ENCODE measurements at places on chromosomes 2 and 18.
A peak's percentile ranks its signal among the peaks of the same experiment; 100 is the strongest.

- DNase-seq, result no peak
Measured at GRCh38 chr2:171514908-171515582, 7.2 kb upstream of the CYBRD1 start.

DNA sequence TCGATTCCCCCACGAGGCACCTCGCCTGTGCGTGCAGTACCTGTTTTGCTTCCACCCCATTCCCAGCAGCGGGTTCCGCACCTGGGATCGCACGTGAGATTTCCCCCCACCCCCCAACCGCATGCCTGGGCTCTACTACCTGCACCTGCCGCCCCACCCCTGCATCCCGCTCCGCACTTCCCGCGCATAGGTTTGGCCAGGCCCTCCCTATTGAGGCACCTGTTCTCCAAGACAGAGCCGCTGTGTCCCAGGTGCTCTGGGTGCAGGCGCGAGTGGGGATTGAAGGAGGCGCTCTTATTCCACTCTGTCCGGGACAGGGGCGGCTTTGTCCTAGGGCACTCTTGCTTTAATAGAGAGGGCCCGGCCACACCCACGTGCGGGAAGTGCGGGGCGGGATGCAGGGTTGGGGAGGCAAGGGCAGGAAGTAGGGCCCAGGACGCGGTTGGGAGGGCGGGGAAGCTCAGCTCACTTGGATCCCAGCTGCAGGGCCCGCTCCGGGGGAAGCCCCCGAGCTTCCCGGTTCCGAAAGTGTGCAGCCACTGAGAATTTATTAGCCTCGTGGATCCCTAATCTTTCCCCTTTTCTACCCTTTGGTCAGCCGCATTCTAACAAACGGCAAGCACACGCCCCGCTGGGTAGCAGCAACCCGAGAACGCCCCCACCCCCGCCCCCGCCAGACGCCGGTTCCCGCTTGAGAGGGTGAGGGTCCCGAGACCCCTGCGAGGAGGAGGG is 670 bp upstream of the MOCOS start:
- no peak for DNase-seq

DNA sequence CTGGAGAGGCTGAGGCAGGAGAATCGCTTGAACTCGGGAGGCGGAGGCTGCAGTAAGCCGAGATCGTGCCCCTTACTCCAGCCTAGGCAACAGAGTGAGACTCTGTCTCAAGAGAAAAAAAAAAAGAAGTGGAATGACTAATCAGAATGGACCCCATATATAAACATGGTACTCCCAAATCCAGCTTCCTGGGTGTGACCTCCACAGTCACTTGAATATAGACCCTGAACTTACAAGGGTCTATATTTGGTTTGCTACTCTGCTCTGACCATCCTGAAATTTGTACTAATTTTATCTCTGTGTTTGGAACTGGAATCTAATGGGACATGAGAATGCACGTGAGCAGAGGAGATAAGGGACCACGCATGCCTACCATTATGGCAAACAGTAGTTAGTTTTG is 275.0 kb downstream of the TNS1 start:
- no peak for DNase-seq

GRCh38 chr2:145984580-145984979 is 1464.7 kb upstream of the ZEB2 start:
- DNase-seq, result no peak

- DNase-seq, result no peak
Measured at GRCh38 chr18:37383846-37384595, 181.6 kb downstream of the CELF4 start.

- DNase-seq, result peak; percentile 16
Measured at GRCh38 chr2:218010140-218010983, 7.6 kb upstream of the TNS1 start.

- DNase-seq, result no peak
Measured at GRCh38 chr18:57801325-57801724, 1.8 kb downstream of the ATP8B1 start.

- DNase-seq, result no peak
Measured at GRCh38 chr2:22329211-22330154, 1055.5 kb upstream of the KLHL29 start.

- no peak for DNase-seq
Measured at GRCh38 chr2:129905664-129906081, 73.8 kb upstream of the RAB6C start.

DNA sequence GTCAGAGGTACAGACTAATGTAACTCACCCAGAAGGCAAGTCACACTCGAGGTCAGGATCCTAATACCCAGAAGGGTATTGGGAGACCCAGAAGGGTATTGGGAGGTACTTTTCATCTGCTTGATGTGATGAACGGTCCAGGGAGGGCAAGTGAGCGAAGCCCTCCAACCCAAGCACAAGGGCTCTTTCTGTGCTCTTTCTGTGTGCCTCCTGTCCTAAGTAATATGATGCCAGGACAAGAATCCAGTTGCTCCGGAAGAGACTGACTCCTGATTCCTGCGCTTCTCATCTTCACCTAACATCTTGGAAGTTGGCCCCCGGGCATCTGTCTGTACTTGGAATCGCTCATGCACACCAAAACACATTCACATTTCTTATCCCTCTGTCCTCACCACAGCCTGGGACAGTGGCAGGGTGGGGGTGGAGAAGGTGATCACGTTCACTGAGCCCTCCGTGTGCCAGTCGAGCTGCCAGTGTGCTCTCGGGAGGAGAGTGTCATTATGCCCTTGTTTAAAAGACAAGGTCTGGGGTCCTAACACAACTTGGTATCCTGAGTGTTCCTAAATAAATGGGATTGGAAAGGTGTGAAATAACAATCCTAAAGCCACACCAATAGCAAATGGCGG is 17.1 kb downstream of the GYPC start:
- DNase-seq, result no peak

GRCh38 chr2:68662466-68662865 is 19.1 kb downstream of the PROKR1 start:
- no peak for DNase-seq

DNA sequence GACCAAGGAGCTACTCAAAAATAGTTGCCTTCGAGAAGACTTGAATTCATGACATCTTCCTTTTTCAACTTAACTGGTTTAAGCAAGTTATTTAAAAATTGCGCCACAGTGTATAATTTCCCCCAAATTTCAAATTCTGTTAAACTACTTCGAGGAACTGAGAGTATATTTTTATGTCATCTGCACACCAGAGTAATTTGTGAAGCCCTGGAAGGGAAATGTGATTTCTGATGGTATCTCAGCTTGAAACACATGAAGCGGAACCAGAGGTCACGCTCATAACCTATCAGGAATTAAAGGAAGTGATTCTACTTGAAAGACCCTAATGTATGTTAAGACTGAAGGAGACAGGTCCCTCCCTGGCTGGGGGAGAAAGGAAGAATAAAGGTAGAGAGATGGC is 33.9 kb upstream of the DARS1 start:
- DNase-seq, result peak; percentile 9

DNA sequence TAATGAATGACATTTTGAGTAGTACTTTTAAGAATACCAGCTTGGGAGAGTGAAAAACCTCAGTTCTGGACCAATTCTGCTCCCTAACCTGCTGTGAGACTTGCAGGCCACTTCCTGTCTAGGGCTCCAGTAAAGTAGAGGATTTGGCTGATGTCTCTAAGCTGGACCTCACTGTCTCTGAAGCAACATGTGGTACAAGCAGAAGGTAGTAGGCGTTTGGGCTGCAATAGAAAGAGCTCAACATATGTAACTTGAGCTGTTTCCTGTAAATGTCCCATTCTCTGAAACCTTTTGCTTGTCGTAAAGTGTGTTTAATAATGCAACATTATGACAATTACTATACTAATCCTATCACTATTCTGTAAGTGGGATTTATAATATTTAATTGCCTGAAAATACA is 213.1 kb downstream of the MYO3B start:
- no peak for DNase-seq

DNA sequence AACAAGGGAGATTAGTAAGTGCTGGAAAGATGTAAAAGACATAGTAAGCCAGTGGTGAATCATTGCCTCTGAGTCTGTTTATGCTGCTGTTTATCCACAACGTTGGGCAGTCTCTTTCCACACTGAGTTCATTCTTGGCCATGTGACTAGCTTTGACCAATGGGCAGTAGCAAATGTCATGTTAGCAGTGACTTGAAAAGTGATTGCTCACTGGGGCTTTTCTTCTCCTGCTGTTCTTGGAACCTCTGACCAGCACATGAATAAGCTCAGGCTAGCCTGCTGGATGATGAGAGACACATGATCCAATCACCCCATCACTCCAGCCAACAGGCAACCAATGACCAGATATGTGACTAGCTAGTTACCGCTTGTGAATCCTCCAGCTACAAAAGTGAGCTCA is 360.4 kb downstream of the SLC4A3 start:
- no peak for DNase-seq

- DNase-seq, result no peak
Measured at GRCh38 chr2:173101687-173102086, 26.0 kb downstream of the MAP3K20 start.

DNA sequence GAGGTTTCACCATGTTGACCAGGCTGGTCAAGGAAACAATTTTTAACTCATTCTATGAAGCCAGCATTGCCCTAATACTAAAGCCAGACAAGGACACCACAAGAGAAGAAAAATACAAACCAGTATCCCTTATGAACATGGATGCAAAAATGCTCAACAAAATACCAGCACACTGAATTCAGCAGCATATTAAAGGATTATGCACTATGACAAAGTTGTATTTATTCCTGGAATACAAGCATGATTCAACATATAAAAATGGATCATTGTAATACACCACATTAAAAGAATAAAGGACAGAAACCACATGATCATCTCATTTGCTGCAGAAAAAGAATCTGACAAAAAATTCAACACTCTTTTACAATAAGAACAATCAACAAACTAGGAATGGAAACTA is 138.7 kb downstream of the RAB3GAP1 start:
- DNase-seq, result no peak

- DNase-seq, result no peak
Measured at GRCh38 chr2:16664809-16665747, 556 bp downstream of the CYRIA start.
